ENCODE measurements at places on chromosomes 12 and 14.

- peak; percentile 1 for DNase-seq
These were observed 1.2 kb downstream of the PRMT8 start for GRCh38 chr12:3491938-3492792.

GRCh38 chr14:93379831-93380230, 32.8 kb downstream of the COX8C start:
- DNase-seq: no peak

DNA sequence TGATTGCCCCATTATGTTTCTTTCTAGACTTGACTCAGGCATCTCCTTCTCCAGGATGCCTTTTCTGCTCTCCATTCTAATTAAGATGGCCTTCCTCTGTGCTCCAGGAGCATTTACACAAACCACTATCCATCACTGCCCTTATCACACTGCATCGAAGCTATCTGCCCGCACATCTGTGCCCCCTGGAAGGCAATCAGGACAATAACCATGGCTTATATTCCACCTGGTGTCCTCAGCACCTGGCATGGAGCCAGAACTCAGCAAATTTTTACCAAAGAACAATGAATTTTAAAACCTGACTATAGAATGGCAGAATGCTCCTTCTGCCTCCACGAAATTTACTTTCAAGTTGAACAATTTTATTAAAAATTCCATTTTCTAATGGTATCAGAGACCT, 465.8 kb downstream of the APAF1 start:
- DNase-seq: no peak

GRCh38 chr12:38160318-38161122, 156.1 kb upstream of the ALG10B start:
- DNase-seq: no peak

GRCh38 chr12:68844318-68844745, 36.4 kb downstream of the MDM2 start:
- DNase-seq: no peak

- no peak for DNase-seq
These were observed 4.5 kb upstream of the PRR4 start for GRCh38 chr12:10853776-10854175.

GRCh38 chr12:116060764-116061163, 216.7 kb downstream of the MED13L start:
- DNase-seq: no peak

- DNase-seq: no peak
These were observed 75.8 kb upstream of the HOXC13 start for GRCh38 chr12:53862831-53863230.

GRCh38 chr14:50360093-50360492, 36.6 kb downstream of the CDKL1 start:
- DNase-seq: no peak

DNA sequence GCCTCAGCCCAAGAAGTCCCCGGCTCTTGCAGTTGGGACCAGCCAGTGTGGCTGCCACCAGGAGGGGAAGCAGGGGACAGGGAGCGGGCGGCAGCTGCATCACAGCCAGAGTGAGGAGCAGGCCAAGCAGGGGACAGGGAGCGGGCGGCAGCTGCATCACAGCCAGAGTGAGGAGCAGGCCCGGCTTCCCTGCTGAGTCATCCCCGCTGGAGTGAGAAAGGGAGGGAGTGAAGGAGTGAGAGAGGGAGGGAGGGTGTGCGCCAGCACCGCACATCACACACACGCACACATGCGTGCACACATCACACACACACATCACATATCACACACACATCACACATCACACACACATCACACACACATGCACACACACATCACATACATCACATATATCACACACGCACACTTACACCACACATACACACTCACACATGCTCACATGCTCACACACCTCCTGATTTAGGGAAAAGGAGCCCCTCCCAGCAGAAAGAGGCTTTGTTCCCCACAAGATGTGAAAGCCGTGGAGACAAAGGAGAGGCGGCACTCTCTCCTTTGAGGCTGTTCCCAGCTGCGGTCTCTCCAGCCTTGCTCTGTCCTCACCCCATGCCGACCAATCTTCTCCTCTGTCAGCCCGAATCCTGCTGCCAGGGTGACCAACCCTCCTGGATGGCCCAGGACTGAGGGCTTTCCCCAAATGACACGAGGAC, 16.7 kb upstream of the ZDHHC22 start:
- DNase-seq: no peak

GRCh38 chr12:114241973-114242434, 163.9 kb downstream of the TBX5 start:
- no peak for DNase-seq

- no peak for DNase-seq
These were observed 133.6 kb downstream of the MED13L start for GRCh38 chr12:116143909-116144308.

DNA sequence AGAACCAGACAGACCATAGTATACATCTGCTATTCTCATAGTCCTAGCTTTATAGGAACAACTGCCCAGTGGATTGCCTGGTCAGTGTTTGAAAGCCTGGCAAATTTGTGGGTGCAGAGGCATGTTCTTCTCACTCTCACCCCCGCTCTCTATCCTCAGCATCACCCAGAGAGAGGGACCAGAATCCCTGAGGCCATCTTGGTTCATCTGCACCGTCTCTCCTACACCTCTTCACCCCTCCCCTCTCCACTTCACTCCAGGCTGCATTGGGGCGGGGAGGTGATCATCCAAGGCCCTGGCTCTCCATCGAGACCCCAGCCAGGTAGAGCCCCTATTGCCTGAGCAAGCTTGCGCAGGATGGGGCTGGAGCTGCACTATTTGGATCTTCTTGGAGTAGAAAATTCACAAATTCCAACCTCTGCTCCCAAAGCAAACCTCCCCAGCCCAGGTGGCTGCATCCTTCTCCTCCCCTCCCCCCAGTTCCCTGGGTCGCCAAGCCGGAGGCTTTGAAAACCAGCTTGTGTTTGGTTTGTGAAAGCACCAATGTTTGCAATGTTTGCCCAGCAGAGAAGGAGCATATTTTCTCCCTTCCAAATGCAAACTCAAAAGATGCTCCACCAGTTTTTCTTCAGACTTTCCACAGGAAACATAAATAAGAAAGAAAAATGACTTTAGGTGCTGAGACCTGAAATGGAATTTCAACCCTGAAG, 18.6 kb upstream of the COL2A1 start:
- no peak for DNase-seq

DNA sequence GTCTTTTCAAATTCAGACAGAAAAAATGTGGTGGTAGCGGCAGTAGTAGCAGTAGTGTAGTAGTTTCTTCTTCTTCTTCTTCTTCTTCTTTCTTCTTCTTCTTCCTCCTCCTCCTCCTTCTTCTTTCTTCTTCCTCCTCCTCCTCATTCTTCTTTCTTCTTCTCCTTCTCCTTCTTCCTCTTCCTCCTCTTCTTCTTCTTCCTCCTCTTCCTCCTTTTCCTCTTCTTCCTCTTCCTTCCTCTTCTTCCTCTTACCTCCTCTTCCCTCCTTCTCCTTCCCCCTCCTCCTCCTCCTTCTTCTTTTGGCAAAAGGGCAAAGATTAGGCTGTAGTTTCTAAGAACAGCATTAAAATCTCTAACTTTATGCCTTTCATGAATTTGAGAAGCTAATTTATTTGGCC, 59.6 kb upstream of the INSM2 start:
- no peak for DNase-seq

DNA sequence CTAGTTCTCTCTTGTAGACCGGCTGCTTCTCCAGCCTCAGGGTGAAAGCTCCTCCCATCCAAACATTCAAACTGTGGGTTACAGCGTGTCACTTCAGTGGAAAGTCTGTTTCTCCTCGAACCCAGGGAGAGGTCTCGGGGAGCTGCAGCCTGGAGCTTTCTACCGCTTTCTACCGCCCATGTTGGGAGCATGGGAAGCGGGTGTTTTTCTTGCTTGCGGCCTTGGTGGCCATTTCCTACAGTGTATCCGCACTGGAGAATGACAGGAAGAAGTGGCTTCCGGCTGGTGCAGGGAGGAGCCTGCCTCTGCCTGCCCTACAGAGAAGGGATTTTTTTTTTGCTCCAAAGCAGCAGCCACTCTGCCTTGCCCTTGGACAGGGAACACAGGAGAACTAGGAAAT, 21.2 kb downstream of the ZFP36L1 start:
- no peak for DNase-seq

DNA sequence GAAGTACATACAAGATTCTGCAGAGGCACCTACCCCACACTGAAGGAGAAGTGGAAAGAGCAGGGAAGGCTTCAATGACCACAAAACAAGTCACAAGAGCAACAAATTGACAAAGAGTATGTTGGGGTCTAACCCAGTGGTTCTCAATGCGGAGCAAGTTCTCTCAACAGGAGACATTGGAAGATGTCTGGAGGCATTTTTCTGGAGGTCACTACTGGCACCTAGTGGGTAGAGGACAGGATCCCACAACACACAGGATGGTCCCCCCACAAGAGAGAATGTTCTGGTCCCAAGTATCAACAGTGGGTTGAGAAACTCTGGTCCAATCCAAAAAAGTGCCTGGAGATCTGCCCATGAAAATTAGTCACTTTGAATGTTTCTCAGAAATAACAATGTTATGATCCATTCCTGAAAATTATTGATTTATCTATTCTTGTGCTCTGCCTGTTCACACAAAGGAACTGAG, 3.4 kb downstream of the SSH1 start:
- no peak for DNase-seq

DNA sequence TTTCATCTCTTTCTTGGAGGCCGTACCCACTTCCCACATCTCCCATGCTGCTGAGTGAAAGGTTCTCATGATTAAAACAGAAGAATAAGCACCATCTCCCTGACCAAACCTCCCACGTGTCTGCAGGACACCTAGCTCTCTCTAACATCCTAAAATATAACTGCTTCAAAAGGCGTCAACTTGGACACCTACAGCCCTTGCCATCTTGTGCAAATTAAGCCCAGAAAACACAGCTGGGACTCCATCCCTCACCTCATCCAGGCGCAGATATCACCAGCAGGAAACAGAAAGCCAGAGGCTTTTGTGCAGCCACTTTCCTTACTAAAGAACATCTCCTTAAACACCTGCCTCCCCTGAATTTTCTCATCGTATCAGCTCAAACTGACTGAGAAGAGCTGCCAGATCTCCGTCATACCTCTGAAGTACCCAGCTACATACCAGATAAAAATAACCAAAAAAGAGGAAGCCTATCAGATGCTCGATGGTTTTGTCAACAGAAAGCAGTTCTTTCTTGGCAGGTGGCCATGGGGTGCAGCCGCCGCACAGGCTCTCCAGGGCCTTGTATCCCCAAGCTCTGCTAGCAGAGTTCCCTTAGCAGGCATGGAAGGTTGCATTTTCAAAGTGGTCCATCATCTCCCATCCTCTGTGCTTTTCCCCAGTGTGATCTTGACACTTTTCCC, 28.8 kb downstream of the MAP3K9 start:
- no peak for DNase-seq

DNA sequence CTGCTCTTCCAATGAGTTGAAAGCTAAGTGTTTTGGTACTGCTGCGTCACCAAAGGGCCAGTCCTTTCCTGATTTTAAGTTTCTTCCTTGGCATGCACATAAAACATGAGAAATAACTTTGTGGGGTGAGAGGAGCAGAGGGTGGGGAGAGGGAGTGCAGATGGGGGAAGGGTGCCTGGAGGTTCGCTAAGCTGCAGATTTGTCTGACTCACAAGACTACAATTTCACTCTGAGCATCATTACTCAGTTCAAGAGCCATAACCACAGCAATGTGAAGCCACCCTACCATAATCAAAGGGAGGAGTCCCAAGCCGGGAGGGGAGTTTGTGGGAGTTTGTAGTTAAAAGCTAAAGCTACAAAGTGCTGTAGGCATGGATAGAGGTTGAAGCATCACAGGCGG, 136.1 kb downstream of the ANO2 start:
- DNase-seq: no peak

GRCh38 chr12:131578828-131579470, 131.9 kb upstream of the SFSWAP start:
- no peak for DNase-seq

- DNase-seq: no peak
These were observed 22.9 kb downstream of the SAMD4A start for GRCh38 chr14:54589843-54590242.

DNA sequence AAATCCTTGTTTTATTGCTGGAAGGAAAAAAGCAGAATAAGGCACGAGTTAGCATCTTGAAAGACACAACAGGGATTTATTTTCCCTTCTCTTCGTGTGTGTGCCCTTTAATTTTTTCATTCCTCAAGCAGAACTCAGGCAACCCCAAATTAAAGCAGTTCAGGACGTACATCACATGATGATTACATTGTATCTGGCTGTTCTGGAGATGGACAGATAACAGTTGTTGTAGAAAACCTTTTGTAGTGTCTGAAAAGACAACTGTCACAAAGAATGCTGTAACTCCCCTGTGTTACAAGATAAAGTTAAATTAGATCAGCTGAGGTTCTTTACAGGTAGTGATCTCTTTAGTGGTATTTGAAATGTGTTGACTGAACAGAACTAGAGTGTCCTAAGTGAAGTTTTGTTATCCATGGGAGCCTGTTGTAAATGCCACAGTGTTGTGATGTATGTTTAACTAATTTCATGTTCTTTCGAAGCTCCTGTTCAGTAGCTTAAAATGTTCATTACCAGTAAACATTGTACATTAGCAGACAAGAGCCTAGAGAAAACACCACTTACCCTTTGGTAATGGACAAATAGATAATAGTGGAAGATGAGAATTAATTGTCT, 58.5 kb downstream of the TMTC2 start:
- DNase-seq: no peak

GRCh38 chr12:122067966-122068365, 10.6 kb upstream of the MLXIP start:
- DNase-seq: no peak

DNA sequence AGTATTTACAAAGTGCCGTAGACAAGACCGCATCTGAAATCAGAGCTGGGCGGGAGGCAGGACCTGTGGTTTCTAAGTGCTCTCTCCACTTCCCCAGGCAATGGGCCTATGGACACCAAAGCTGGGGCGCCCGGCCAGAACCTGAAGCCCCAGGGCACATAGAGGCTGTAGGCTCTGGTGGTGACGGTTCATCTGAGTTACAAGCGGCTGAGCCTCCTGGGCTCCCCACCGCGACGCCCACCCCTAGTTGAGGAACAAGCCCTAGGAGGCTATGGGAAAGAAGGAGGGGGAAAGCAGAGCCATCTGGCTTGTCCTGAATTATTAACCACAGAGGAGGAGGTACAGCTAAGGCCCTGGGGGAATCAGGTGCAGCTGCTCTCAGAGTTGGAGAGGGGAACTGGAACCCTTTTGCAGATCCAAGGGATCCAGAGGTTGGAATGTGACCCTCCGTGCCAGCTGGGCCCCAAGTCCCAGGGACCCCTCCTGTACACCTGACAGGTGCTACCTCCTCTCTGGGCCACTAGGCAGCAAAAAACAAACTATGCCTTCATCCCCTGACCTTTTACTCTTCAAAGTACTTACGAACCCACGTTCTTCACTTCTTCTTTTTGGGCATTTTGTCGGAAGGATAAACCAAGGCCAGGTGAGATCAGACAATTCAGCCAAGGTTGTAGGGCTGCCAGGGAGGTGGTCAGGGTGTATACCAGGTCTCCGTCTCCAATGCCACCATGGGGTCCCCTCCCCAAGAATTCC, 77.2 kb downstream of the ARL6IP4 start:
- no peak for DNase-seq
